ENCODE measurements at places on chromosomes 11 and 22.
A peak's percentile ranks its signal among the peaks of the same experiment; 100 is the strongest.

DNA sequence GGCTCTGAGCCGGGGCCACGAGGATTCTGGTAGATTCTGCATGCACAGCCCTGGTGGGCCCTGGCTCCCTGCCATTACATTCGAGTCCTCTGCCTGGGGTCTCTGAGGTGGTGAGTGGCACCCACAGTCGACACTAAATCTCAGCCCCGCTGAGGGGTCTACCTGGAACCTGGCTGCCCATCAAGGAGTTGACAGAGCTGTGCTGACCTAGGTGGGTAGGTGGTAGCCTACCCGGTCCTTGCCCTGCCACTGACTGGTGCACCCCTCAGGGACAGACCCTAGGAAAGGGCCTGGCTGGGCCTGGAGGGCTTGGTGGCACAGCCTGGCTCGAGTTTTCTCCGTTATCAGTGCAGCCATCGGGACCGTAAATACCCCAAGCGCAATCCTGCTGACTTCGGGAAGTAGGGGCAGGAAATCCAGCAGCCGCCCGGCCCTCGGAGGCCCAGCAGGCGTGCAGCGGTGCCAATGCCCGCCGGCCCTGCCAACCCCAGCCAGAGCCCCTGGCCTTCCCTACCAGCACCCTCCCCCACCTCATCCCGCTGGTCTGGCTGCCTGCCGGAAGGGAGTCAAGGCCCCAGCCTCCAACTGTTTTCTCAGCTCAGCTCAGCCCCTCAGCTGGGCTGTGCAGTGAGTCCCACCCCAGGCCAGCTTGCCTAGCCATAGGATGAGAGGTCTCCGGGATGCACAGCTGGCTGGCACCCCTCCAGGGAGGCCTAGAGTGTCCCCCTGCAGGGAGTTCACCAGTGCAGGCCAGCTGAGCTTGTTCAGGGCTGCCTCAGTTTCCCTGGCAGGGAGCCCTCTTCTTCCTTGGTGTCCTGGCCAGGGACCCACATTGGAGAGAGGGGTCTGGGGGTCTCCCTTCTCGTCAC, 80.4 kb upstream of the KCNQ1OT1 start:
- DNase-seq: no peak

- no peak for DNase-seq
These were observed 23.8 kb upstream of the FZD4 start for GRCh38 chr11:86978756-86979608.

GRCh38 chr11:78261828-78262227, 73.1 kb downstream of the USP35 start:
- no peak for DNase-seq

DNA sequence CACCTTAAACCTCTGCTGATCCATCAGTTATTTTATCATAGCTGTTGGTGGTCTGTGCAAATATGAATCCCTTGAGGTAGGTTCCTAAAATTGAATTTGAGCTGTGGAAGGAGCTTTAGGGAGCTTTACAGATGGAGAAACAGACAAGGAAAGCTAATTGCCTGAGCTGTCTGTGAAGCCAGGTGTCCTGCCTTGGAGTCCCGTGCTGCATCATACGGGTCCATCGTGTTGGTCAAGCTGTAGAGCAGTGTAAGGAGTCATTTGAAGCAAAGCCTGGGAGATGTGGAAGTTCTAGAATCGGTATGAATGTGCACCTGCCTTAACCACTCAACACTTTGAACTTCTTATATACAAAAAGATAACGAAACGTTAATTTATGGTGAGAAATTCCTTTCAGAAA, 1.0 kb downstream of the POLA2 start:
- no peak for DNase-seq

DNA sequence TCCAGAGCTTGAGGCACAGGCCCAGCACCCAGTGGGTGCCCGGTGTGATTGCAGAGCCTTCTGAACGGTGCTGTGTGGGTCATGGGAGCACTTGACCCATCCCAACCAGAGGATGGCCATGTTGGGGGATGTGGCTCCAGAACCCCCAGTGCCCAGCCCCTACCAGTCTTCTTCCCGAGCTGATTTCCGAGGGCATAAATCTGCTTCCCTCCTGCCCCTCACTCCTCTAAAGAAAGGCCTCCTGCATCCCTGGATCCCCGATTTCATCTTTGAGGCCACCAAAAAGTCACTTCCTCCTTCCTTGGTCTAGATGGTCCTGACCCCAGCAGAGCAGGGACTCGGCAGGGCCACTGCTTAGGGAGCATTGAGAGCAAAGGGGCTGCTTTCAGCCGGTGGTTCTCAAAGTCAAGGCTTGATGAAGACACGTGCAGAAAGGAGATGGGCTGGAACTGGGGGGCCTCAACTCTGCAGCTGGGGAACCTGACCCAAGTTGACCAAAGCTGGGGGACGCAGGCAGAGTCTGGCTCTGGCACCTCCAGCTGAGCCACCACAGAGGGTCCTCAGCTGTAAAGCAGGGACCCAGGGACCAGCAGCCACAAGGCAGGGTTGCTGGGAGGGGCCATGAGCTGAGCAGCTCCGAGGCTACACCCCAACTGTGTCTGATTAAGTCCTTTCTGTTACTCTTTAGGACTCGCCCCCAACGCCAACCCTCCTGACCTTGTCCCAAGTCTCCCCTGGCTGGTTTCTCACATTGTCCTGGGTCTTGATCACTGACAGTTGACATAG, 56.6 kb downstream of the LINC01488 start:
- DNase-seq: no peak

GRCh38 chr11:66408488-66409214, 12.2 kb upstream of the NPAS4 start:
- peak; percentile 56 for DNase-seq

- no peak for DNase-seq
These were observed 194.3 kb downstream of the KIF18A start for GRCh38 chr11:27913650-27914049.

- DNase-seq: no peak
These were observed 49.1 kb downstream of the CERK start for GRCh38 chr22:46688949-46689348.

DNA sequence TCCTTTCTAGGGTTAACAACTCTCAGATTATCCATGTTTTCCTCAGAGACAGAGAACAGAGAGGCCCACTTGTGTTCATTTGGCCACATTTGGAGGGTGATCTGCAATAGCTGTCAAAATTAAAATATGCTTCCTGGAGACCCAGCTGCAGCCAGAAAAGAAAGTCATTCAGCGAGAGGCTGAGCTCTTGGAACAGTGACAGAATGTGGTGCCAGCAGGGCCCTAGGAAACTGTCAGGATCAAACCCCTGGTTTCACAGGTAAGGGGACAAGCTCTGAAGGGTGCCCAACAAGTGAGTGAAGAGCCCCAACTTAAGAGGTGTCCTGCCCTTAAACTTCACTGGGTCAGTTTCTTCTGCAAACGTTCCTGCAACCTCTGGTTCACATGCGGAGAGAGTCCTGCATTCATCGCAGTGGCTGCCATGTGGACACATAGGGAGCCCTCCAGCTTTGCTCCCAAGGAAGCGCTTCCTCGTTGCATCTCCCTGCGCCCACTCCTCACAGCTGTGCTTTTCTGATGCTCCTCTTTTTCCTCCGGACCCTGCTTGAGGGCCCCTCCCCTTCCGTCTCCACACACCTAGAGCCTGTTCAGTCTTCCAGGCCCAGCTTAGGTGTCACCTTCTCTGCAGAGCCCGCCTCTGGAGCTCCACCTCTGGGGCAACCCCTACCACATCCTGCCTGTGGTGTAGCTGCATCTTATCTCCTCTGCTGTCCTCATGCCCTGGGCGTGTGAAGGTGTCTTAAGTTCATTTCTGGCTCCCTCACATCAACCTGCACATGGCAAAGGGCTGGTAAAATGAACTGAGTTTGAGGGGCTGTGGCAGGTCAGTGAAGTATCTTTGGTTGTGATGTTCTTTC, 3.9 kb downstream of the UCP3 start:
- no peak for DNase-seq

- DNase-seq: peak; percentile 82
These were observed 3.6 kb downstream of the SHISAL1 start for GRCh38 chr22:44309137-44309536.

DNA sequence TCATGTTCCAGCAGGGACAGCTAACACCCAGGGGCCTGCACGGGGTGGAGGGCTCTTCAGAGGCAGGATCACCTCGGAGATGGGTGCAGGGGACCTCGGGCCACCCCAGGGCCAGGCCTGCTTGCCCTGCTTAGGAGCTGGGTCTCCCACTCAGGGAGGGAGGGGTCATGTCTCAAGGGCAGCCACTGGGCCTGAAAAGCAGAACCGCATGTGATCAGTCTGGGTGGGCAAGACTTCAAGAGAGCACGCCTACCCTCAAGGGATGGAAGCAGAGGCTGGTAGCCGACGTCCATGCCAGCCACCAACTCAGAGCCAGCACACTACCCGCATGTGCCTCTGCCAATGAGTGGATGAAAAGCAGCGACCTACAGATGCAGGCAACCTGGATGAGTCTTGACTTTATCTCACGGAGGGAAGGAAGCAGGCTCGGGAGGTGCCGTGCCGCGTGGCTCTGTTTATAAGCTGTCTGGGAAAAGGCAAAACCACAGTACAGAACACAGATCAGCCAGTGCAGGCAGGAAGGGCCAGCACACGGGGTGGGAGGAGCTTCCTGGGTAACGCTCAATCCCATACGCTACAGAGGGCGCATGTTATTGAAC, 16.0 kb downstream of the TBX1 start:
- DNase-seq: no peak

GRCh38 chr22:19241593-19241906, 50.0 kb downstream of the CLTCL1 start:
- DNase-seq: no peak

GRCh38 chr11:32172848-32173834, 82.3 kb downstream of the RCN1 start:
- DNase-seq: no peak

GRCh38 chr11:124041254-124041653, at the start of gene OR10G7:
OR10G7 (minus strand) TSS chr11:124041325; CDS start chr11:124039001, 2,324 bp downstream.
- no peak for DNase-seq

DNA sequence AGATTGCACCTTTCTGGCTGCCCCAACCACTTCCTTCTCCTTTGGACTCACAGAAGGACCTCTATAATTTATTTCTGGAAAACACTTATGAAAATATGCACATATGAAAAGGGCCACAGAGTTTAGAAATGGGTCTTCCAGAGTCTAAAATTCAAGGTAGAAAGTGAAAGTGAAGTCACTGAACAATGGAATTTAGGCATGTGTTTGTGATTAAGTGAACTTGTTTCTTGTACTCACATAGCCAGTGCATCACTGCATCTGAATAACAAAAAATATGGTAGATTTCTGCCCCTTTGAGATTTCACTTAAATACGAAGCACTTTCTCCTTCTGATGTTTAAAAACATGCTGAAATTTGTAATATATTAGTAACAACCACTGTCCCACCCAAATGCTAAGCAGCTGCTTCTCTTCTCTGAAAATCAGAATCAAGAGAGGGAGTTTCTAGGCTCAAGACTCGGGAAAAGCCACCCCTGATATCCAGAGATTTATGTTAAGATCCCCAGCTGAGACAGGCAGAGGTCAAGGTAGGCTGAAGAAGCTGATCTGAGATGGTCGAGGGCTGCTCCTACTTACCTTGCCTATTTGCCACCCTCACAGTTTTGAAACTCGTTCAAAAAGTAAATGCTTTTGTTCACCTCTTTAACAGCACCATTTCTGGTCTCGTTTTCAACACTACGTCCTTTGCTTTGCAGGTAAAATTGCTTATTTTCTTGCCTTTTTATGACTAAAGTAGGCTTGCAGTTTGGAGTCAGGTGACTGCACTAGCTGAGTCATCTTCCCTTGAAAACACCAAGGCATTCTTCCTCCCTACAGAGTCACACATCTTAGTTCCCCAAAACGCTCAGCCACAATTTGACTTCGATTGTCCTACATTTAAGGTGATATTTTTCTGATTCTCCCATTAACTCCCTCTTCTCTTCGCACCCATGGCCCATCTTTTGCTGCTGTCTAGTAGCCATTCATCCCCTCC, at the start of gene XKR3:
Gene XKR3 (minus strand): TSS at position 696 of the 972 bp plus-strand sequence. CDS start 17,338 bp downstream, outside the sequence.
- DNase-seq: no peak

GRCh38 chr11:83116015-83116641, 40.8 kb upstream of the PCF11 start:
- no peak for DNase-seq

- no peak for DNase-seq
These were observed 26.1 kb downstream of the MADD start for GRCh38 chr11:47296045-47296444.

- DNase-seq: no peak
These were observed 9.6 kb downstream of the GNAZ start for GRCh38 chr22:23079814-23080521.

GRCh38 chr11:62000539-62001446, 33.4 kb upstream of the FTH1 start:
- DNase-seq: no peak

DNA sequence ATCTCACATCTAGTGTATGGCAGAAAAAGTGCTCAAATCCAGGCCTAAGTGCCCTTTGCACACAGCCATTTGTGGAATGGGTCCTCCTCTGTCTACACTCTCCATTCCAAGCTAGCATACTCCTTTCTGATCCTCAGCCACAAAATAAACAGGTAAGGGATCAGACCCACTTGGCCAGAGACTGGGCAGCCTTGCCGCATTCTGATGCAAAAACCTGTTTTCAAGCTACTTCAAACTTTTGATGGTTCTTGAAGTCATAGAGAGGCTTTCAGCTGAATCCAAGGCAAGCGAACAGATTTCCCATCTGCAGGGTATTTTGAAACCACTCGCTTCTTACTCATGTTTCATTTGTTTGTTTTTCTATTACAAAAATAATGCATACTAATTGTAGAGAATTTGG, 136.6 kb upstream of the NAV2 start:
- DNase-seq: no peak

GRCh38 chr11:95702526-95702925, 87.1 kb downstream of the FAM76B start:
- DNase-seq: peak; percentile 50

GRCh38 chr22:46902998-46903916, 140.8 kb downstream of the TBC1D22A start:
- DNase-seq: no peak

DNA sequence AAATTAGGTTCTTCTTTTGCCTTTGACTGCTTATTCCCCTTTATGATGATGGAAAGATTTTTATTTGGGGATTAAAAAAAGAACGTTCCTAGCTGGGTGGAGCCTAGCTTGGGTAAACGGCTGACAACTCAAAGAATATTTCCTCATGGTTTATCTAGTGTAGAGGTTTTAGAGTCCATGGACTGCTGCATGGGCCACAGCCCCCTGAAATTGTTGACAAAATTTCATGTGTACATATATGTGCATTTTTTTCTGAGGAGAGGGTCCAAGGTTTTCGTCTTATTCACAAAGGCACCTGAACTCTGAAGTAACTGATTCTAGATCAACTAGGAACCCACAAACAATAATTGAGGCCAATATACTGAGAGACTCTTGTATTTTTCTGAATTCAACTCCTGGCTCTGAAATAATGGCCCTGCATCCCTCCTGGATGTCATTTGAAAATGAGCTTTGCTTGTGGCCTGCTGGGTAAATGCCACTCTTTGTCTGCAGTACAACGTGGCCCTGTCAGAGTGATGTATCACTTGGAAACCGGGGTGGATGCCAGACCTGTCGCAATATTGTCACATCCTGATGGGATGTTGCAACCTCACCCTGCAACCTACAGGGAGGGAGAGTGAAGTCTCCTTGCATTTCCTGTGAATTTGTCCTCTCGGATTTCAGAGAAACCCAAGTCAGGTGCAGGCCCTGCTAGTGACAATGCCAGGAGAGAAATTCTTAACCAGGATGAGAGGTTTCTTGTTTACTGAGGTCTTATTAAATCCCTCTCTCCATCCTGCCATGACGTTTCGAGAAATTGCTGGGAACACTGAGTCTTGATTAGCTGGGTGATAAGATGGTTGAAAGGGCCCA, 33.8 kb downstream of the EHF start:
- peak; percentile 42 for DNase-seq

- no peak for DNase-seq
These were observed 42.0 kb downstream of the FAM83F start for GRCh38 chr22:40036591-40037225.

- no peak for DNase-seq
These were observed 43.0 kb upstream of the CCDC134 start for GRCh38 chr22:41757502-41757901.
